ENCODE measurements at places on chromosomes 4 and X.

DNA sequence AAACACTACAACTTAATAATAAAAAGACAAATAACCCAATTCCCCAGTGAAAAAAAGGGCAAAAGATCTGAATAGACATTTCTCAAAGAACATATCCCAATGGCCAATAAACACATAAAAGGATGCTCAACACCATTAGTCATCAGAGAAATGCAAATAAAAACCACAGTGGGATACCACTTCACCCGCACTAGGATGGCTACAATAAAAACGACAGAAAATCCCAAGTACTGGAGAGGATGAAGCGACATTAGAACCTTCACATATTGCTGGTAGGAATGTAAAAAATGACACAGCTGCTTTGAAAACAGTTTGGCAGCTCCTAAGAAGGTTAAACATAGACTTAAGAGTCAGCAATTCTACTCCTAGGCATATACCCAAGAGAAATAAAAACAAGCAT lies 140.6 kb upstream of the ARX start:
- no peak for DNase-seq

DNA sequence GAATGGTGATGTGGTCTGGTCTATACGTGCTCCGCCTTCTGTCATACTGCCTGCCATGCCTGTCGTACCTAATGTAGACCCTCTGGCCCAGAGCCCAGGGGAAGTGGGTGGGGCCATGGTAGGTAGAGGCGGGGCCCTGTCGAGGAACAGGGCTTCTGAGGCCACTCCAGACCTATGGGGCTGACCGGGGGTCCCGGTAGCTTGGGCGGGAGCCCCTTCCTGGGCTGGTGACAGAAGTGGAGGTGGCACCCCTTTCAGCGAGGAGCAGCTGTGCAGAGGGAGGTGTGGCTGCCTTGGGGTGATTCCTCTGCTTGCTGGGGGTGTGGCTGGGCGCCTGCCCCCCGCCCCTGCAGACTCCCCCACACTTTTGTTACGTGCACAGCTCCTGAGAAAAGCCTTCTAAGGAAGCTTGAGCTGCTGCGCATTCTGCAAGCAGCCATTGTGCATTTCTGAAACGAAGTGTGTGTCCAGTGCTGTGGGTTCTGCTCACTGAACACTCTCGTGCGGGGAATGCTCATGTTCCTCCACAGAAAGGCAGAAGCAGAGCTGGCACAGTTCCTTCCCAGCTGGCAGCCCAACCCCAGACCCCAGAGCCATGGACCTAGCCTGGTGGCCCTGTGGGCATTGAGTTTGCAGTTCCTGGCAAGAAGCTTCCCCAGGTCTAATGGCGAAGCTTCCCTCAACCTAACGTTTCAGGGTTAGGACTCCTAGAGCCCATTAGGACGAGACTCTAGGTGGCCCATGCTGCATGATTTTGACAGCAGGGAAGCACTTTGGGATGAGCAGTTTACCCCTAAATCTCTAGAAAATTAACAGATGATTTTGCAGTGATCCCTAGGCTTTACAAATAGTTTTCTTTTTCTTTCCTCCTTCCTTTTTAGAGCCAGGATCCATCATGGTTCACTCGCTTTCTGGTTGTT lies 72.7 kb upstream of the HGFAC start:
- no peak for DNase-seq

- no peak for DNase-seq
These were observed 14.2 kb downstream of the ELOVL6 start for GRCh38 chr4:110184140-110184790.

DNA sequence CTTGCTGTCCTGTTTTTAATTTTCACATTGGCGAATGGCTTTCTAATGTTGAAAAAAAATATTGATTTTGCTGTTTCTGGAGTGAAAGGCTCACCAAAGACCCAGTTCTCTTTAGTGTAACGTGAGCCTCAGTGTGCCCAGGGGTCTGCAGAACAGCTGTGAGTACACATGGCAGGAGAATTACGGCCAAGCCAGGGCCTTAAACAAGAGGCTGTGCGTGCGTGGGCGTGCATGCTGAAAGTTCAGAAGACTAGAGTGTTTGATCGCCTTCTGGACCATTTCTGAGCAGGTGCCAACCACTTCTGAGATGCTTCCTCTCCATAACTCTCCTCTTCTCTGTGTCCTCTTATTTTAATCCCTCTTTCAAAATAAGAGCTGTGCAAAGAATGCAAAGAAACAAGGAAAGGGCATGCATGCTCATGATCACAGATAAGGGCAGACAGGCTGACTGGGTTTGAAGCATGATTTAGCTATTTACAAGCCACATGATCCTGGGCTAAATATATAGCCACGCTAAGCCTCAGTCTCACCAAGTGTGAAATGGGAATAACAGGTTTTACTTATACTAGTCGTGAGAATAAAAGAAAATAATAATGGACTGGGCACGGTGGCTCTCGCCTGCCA lies 9.9 kb downstream of the PHEX start:
- DNase-seq, result no peak

GRCh38 chr4:76589872-76590797 lies 155.1 kb downstream of the SHROOM3 start:
- no peak for DNase-seq

- no peak for DNase-seq
These were observed 6.3 kb downstream of the SSR4 start for GRCh38 chrX:153800746-153801145.

GRCh38 chr4:81954271-81954670 lies 419.5 kb downstream of the HNRNPD start:
- DNase-seq, result no peak

DNA sequence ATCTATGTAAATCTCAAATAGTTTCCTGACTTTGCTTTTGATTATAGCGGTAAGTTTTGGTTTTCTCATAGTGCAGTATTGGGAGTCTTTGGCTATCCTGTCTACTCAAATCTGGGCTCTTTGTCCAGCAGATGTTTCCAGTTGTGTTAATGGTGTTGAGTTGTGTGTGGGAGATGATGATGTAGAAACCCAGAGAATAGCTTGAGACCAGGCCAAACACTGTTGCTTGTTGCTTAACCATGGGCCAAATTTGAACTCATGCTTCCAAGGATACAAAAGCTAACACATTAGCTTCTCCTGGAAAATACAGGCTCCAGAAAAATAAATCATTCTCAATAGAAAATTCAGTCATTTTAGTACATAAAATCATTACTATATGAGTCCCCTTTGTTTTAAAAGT lies 82.6 kb upstream of the GYPA start:
- DNase-seq, result no peak

GRCh38 chrX:68732906-68733493 lies 85.5 kb downstream of the STARD8 start:
- peak; percentile 59 for DNase-seq

DNA sequence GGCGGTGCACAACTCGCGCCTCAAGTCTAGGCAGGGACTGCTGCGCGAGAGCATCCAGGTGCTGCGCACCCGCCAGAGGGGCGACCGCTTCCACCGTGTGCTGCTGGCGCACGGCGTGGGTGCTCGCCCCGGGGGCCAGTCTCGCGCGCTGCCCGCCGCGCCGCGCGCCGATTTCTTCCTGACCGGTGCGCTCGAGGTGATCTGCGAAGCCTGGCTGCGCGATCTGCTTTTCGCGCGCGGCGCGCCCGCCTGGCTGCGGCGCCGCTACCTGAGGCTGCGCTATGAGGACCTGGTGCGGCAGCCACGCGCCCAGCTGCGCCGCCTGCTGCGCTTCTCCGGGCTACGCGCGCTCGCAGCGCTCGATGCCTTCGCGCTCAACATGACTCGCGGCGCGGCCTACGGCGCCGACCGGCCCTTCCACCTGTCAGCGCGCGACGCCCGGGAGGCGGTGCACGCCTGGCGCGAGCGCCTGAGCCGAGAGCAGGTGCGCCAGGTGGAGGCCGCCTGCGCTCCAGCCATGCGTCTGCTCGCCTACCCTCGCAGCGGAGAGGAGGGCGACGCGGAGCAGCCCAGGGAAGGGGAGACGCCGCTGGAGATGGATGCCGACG lies 1.3 kb downstream of the CHST7 start:
- DNase-seq, result no peak

- no peak for DNase-seq
These were observed 197.1 kb upstream of the MAMLD1 start for GRCh38 chrX:150165776-150166610.

DNA sequence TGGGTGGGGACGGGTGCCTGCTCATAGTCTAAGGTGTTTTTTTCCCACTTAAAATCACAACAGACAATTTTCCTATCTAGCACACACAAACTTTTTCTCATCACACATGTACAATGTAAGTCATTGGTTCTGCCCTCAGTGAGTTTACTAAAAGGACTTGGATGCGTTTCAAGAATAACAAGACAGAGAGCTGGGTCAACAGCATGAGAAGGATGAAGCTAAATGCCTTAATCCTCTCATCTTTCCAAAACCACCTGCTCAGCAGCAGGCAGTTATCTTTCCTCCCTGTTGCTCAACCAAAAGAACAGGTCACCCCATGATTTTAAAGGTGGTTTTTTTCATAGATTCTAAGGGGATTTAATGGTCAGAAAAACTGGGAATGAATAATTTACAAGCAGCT lies 40.1 kb downstream of the OFD1 start:
- DNase-seq, result no peak

DNA sequence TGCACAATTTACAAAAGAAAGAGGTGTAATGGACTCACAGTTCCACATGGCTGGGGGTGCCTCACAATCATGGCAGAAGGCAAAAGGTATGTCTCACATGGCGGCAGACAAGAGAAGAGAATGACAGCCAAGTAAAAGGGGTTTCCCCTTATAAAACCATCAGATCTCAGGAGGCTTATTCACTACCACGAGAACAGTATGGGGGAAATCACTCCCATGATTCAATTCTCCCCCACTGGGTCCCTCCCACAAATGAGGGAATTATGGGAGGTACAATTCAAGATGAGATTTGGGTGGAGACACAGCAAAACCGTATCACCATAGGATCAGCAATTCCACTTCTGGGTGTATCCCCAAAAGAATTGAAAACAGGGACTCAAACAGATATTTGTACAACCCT lies 97.5 kb upstream of the STX18 start:
- no peak for DNase-seq

- no peak for DNase-seq
These were observed 29.9 kb downstream of the VCX2 start for GRCh38 chrX:8140986-8141744.

DNA sequence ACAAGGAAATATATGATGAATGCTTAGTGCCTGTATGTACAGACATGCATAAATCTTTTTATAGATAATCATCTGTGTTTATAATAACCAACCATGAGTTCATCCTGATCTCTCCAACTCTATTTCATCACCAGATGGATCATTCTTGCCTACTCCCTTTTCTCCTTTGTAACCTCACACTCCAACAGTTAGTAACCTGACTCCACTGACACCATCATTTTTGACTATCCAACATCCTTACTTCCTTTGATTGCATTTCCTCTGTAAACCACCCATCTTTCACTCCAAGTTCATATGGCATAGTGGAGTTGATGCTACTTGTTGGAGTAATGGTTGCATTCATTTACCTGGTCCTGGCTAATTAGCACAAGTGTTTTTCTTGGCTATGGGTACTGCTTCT lies 170.6 kb downstream of the ZNF330 start:
- DNase-seq, result no peak

DNA sequence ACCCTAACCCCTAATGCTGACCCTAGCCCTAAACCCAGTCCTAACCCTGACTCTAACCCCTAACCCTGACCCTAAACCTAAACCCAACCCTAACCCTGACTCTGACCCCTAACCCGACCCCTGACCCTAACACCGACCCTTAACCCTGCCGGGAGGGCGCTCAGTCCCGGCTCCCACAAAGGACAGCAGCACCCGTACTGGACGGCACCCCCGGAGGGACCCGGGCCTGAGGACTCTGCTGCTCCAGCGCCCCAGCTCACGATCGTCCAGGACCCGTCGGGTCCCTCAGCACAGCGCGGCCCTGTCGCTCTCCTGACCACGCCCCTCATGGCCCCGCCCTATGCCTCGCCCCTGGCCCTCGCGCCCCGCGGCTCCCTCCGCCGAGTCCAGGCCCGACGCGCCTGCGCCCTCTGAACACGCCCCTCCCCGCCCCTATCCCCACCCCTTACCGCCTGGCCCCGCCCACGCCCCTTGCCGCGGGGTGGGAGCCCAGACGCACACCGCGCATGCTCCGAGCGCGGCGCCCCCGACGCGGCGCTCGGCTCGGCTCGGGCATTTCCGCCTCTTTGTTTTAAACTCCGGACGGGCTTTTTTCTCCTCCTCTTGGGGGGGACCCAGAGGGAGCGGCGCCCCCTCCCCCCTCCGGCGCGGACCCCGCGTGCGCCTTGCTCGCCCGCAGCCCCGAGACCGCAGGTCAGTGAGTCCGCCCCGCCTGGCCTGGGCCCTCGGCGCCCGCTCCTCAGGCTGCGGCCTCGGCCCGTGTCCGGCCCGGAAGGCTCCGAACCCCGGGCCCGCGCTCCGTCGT lies at the start of gene PCGF3:
Gene PCGF3, plus strand, starts transcription at position 555 of the 805 bp plus-strand sequence. CDS start 27,849 bp downstream, outside the sequence.
- peak; percentile 98 for DNase-seq

- DNase-seq, result no peak
These were observed 762.0 kb downstream of the GRID2 start for GRCh38 chr4:93065790-93066189.

- no peak for DNase-seq
These were observed 75.4 kb downstream of the SH3KBP1 start for GRCh38 chrX:19811807-19812604.

- DNase-seq, result no peak
These were observed 40.8 kb downstream of the C4orf46 start for GRCh38 chr4:158630893-158631292.

- no peak for DNase-seq
These were observed 46.3 kb upstream of the HHIP start for GRCh38 chr4:144599621-144600020.

DNA sequence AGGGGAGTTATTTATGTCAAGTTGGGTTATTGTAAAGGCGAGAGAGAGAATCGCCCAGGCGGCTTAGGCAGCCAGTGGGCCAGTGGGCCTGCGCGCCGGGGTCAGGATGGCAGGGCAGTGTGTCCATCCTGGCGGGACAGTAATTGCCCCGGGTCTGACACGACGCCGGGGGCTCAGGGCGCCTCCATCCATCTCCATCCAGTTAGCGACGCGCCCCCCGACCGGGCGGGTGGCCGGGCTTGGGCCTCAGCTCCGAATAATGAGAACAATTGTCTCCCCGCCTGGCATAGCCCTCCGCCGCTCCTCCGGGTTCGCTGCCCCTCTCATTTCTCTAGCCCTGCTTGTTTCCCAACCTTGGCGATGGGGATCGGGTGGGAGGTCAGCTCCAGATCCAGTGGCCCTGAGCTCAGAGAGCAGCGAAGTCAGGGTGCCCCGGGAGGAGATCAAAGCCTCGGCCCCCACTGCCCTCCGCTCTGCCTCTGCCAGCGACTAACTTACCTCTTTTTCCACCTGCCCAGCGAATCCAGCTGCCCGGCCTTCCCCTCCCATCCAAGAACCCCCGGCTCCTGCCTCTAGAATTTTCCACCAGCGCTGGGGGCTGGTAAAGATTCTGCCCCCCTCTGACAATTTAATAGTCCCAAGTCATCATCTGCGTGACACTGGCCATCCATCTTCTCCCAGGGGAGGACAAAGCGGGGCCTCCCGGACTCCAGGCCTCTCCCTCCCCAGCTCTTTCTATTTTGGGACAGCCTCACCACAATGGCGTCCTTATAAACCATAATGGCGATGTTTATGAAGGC lies 56.9 kb upstream of the TMEM33 start:
- DNase-seq, result no peak

DNA sequence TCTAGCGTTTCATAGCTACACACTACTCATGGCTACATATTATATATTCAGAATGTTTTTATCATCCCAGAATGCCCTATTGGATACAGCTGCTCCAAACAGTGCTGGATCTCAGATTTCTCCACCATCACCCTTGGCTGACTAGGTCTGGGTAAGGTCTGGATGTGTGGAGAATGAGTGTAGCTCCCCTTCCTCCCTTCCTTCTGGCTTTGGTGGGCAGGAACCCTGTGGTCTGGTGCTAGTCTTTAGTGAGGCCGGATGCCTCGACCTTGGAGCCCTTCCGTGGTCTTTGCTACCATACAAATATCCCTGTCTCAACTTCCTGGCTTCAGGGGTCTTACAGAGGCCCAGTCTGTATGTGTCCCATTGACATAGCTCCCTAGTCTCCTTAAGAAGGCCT lies 52.1 kb upstream of the KDR start:
- DNase-seq, result no peak
